ENCODE measurements at places on chromosomes 12 and 14.

GRCh38 chr12:119838826-119839600, 38.1 kb downstream of the CIT start:
- DNase-seq, result no peak

DNA sequence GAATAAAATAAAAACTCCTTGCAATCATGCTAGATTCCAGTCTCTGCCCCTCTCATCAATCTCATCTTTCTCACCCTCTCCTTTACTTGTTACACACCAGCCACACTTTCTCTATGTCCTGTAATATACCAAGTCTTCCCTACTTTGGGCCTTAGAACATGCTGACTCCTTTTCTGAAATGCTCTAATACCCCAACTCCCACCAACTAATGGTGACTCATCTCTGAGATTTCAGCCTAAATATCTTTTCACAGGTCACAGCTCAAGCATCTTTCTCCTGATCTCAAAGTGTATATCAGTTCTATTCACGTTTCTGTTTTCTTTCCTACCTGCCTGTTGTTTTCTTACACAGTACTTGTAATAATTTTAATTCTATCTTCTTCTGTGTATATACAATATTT, 378.9 kb upstream of the PRICKLE1 start:
- no peak for DNase-seq

- no peak for DNase-seq
Measured at GRCh38 chr14:57413849-57414248, 23.5 kb downstream of the NAA30 start.

- no peak for DNase-seq
Measured at GRCh38 chr14:52348279-52348678, 34.2 kb downstream of the PTGER2 start.

DNA sequence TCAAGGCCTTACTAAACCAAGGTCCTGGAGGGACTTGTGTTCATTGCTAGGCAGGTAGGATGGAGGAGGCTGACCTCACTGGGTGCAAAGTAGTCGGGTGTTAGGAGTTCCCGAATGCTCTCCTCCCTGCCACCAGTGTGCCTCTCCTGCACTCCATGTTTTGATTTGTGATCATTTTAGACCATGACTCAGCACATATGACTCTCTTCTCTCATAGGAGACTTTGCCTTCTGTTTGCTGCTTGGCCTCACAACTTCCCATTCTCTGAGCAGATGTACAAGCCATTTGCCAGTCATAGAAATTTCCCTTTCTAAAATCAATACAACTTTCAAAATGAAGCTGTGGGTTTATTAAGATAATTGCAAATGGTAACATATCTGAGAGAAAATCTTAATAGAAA, 46.6 kb upstream of the LRIG3 start:
- no peak for DNase-seq

GRCh38 chr12:14171106-14171505, 189.7 kb upstream of the GRIN2B start:
- no peak for DNase-seq

- no peak for DNase-seq
Measured at GRCh38 chr14:36805131-36805559, 143.5 kb downstream of the PAX9 start.
